ENCODE measurements at places on chromosomes 13 and 19. TPM values are rescaled to one million over a fixed set of nuclear protein-coding genes. Genes with fewer than 3 reads are reported as not detected.

ZNF714 gene
- polyA plus RNA-seq: 10.2 TPM

KIR3DL1 gene
- polyA plus RNA-seq: 1.1 TPM

C13orf46 gene
- 1.1 TPM for polyA plus RNA-seq

ONECUT3 gene
- polyA plus RNA-seq: not detected

PSG11 gene
- polyA plus RNA-seq: not detected

FAM124A gene
- polyA plus RNA-seq: not detected

OR7C1 gene
- polyA plus RNA-seq: not detected

PRTN3 gene
- polyA plus RNA-seq: not detected

HSH2D gene
- 122 TPM for polyA plus RNA-seq

CLEC17A gene
- polyA plus RNA-seq: 27.0 TPM

FXYD1 gene
- 7.1 TPM for polyA plus RNA-seq

IZUMO4 gene
- polyA plus RNA-seq: 0.83 TPM

NR2C2AP gene
- 37.6 TPM for polyA plus RNA-seq

GRK1 gene
- polyA plus RNA-seq: not detected

YJU2 gene
- 45.6 TPM for polyA plus RNA-seq

DAND5 gene
- not detected for polyA plus RNA-seq

EFNA2 gene
- not detected for polyA plus RNA-seq

MEIOSIN gene
- not detected for polyA plus RNA-seq

C19orf12 gene
- 17.6 TPM for polyA plus RNA-seq

ZNF547 gene
- polyA plus RNA-seq: 1.5 TPM

Data from IgD-negative memory B cell (primary cell).